ENCODE measurements at places on chromosomes 6 and 20.

DNA sequence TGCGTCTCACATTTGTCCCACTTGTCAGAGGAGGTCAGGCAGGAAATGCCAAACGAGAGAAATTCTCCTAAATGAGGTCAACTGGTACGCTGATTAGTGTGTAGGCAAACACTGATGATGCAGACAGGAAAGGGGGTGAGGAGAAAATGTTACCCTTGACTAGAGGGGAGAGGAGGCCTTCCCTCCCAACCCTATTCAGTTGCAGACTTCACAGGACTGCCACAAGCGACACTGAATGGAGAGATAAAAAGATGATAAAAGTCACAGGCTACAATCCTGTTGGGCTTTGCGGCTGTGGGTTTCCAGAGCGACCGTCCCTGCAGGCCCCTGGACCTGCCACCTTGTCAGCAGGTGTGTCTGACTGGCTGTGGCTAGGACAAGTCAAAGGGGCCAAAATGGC is 569.4 kb downstream of the CDH26 start:
- no peak for DNase-seq

DNA sequence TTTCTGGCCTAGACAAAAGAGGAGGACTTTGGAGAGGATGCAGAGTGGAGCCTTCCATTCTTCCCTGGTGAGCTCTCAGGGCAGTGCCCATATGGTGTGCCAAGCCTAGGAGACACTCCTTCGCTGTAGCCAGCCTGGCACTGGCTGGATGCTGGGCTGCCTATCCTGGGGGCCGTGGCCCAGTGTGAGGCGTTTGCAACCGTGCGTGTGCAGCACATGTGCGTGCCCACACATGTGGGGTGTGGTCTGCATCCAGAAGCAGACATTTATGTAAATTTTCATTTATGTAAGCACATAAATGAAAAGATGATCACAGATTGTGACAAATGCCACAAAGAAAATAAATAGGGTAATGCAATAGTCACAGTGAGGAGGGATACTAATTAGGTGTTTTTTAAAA is 35.8 kb upstream of the ZNF831 start:
- DNase-seq = no peak

DNA sequence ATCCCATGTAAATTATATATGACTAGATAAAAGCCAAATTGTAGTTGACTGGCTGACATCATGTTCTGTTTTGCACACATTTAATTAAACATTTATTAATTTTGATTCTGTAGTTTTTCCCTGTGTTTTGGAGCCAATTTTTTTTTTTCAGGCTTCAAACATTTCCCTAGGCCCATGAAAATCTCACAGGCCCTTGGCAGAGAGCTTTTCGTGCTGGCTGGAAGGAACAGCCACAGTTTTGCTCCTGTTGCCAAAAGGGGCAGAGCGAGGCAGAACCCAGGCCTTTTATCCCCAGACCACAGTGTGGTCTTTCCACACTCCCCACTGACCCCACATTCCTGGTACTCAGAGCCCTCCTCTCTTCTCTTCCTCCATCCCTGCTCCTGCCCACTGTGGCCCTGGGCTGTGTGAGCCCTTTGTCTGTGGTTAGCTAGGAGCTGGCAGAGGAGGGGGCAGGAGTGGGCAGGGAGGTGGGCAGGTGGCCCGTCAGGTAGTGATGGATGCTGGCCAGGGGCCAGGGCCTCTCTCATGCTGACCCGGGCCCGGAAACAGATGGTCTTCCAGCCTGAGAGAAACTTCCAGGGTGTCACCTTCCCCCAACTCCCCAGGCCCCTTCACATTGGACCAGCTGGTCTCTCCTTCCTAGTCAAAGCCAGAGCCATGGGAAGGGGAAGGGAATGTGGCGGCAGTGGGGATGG is 19.4 kb upstream of the CCM2L start:
- no peak for DNase-seq

GRCh38 chr20:57280221-57280620 is 13.8 kb upstream of the BMP7 start:
- DNase-seq = no peak

DNA sequence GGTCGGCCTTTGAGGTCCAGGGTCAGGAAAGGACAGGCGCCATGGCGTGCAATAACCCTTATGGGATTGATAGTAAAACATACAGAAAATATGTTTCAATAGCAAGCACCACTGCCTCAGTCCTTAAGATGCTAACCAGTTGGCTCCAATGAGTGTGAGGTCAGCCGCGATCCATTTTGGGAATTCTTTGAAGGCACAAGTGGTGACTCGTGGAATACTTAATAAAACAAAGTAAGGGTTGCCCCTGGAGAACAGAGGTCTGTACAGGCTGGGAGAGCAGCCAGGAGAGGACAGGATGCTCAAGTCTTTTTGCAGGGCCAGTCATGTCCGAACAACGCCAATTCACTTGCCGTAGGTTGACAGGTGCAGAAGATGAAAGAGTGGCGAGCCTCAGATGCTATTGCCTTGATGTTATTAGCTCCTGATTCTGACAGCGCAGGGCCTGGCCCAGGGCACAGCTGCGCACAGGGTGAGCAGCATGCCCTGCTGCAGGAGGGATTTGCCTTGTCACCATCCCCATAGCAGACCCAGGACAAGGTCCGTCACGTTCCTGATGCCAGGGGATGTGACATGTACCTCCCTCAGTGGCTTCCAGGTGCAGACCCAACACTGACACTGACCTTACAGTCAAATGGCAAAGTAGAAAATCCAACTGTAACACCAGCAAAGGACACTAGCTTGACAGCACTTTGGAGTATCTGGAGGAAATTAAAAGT is 21.8 kb downstream of the SYNDIG1 start:
- no peak for DNase-seq

DNA sequence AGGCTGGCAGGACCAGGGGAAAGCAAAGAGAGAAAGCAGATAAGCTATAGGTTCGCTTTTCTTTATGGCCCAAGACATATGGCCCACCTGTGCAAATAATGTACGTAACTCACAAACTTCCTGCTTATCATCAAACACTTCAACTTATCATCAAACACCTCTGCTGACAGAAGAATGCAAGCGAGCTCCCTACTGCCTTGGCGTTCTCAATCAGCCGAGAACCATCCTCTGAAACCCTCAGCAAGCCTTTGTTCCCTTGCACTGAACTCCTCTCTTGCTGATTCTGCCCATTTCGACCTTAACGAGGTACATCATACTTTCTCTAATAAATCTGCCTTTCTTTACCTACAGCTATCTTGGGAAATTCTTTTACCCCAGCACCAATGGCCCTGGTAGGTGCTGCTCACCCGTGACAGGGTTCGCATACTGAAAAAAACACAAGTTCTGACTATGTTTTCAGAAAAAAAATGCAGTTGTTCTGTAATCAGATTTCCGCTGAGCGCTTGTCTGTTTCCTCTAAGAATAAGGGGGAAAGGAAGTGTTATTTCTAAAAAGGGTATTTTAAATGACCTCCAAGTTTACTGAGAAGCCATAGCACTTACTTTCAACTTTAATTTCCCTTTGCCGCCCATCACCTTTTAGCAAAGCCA is 28.3 kb downstream of the SERPINB6 start:
- no peak for DNase-seq

- DNase-seq = peak; percentile 42
Measured at GRCh38 chr6:157381631-157382621, 936 bp downstream of the ZDHHC14 start.

- DNase-seq = no peak
Measured at GRCh38 chr20:44326391-44327159, 10.3 kb upstream of the R3HDML start.

- no peak for DNase-seq
Measured at GRCh38 chr6:56902641-56903464, 52.1 kb upstream of the BEND6 start.

DNA sequence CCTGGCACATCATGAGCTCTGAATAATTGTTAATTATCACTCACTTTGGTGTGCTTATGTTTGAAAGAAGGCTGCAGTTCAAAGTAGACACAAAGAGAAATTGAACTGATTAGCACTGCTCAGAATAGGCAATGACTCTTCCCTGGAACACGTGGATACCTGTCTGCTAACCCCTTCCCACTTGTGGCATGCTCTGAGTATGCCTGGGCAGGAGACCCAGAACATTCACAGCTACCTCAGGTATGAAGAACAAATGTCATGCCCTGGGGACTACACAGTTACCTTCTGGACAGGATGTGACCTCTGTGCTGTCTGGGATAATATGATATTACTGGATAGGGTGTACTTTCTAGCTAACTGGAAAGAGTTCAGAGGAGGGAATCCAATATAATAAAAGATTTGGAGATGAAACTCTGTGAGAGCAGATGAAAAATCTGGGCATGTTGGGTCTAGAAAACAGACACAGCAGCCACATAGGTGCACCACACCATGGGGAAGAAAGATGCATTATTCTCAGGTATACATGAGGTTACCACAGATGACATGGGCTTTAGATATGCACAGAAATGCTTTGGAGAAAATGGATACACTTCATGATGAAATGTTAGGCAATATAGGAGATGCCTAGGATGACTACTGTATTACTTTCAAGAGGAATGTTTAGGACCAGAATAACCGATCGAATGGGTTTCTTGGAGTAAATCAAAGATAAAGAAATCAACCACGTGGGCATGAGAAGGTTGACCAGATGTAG is 324.2 kb upstream of the PREP start:
- DNase-seq = no peak

GRCh38 chr6:37861452-37861851 is 41.9 kb downstream of the ZFAND3 start:
- DNase-seq = no peak

DNA sequence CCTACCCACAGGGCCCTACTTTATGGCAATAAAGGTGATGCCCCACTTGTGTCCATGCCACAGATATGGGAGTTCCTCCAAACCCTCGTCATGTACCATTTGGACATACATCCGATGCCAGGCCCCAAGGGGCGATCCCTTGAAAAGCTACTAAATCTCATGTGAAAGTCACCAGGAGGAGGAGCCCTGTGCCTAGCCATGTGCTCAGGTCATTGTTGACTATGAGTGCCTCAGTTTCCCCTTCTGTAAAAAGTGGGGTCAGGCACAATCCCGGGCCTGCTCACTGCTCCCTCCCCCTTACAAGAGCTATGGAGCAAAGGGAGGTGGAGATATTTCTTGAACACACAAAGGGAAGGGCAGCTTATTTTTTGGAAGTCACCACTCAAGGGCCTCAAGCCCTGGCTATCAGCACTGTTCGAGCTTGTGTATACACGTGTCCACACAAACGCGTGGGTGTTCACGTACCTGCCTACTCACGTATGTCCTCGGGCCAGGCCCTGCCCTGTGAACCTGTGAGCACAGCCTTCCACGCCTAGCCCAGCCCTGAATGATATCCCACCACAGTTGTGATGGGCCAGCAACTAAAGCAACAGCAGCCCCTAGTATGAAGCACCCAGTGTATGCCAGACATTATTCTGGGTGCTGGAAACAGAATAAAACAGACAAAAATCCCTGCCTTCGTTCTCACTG is 1.9 kb downstream of the ACTL10 start:
- DNase-seq = no peak

- DNase-seq = no peak
Measured at GRCh38 chr6:41331401-41332150, 3.8 kb upstream of the NCR2 start.

GRCh38 chr6:155330922-155331321 is 16.6 kb upstream of the TFB1M start:
- DNase-seq = no peak

DNA sequence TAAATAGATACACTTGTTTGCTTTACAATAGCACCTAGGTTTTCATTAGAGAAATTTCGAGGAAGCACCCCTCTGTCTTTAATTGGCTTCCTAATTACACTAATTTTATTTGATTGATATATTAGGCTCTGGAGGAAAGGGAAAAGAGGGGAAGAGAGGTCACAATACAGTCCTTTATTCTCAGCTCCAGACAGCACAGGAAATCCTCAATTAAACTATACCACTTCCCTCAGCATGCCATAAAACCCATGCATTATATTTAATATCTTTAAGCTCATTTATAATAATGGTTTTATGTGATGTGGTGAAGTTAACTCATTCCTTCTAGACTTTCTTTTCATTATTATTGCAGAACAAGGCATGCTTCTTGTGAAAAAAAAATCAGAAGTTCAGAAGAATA is 17.7 kb upstream of the PDE7B start:
- DNase-seq = no peak

DNA sequence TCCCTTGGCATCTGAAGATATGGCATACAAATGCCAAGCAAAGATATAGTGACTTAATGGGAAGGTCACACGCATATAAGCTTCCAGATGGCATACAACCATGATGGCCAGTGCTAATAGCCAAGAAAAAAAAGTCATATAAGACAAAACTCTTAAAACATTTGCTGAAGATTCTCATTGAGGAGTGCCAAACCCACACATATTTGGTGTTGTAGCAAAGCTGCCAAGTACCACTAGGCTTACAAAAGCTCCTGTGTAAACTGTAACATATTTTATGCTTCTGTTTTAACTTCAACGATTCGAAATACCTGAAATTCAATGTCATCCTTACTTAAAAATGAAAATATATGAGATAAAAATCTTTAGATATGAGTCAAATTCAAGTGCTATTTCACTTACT is 123.0 kb downstream of the HMGCLL1 start:
- no peak for DNase-seq

DNA sequence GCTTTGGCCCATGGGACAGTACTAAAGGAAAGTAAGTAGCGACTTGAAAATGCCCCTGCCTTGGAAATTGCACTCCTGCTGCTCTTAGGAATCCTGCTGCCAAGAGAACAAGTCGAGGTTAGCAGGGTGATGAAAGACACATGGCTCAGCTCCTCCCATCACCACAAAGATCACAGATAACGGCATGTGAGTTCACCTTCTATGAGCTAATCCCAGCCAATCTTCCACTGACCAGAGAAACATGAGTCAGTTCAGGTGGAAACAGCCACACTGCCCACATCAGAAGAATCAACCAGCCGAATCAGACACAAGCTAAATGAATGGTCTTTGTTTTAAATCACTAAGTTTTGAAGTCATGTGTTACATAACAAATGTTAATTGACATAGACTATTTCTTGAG is 106.3 kb downstream of the PRKN start:
- DNase-seq = no peak

DNA sequence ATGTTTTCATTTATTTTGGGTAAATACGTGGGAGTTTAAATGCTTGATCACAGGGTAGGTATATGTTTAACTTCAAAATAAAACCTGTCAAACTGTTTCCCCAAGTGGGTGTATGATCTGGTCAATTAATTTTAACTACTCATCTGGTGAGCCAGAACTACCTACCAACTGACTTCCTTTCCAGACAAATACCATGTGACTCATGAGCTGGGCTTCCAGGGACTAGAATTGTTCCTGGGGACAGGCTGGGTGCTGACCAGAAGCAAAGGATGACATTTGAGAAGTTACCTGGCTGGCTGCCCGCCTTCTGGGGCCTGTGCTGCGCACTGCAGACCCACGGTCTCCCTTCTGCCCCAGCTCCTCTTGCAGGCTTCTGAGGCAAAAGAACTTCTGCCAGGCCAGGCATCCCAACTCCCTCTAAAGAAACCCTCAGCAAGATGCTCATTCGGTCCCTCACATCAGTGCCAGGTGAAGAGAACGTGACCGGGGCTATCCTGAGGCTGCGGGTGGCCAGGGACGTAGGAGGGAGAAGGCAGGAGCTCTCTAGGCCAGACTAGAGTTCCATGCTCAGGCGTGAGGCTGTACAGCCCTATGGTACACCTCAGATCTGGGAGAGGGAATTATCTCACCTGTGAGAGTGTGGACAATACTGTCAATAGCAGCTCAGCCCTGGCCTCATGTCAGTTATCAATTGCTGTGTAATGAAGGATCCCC is 103.6 kb downstream of the JPH2 start:
- DNase-seq = no peak

Data from effector memory CD8-positive, alpha-beta T cell (primary cell).